SK-MEL-5 (cell line): ENCODE measurements at places on chromosomes 1 and 21. TPM values are rescaled to one million over a fixed set of nuclear protein-coding genes. Genes with fewer than 3 reads are reported as not detected.

DNA sequence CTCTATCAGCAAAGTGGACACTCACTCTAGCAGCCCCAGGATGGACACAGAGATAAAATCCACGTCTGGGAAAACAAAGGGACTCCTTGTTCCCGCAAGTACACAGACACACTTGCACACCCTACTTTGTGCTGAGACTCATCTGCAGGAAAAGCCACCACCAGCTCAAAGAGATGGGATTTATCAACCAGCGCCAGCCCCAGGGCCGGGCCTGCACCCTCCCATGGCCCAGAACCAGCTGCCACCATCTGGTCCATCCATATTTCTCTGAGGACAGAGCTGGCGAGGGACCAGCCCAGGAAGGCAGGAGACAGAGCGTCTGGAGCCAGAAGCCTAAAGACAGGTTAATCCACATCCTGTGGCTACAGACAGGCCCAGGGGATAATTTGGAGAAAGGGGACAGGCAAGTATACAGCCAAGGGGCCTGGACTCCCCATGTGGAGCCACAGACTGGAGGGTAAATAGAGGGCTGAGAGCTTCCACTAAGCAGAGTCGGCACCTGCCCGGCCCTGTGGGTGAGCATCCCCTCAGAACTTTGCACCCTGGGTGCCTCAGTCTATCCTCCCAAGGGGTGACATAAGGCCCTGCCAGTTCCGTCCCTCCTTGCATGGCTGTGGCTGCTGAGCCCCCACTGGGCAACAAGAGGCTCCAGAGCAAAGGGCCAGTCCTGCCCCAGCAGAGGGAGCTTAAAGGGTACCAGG lies 233.9 kb downstream of the PTPRU start:
- DNase-seq = no peak

GRCh38 chr1:1603671-1604373 lies 3.9 kb upstream of the FNDC10 start:
- no peak for DNase-seq

- DNase-seq = peak; percentile 87
These were observed 388.8 kb downstream of the NTNG1 start for GRCh38 chr1:107529511-107530149.

- peak; percentile 9 for DNase-seq
These were observed 33.3 kb upstream of the NBPF3 start for GRCh38 chr1:21406659-21407058.

GRCh38 chr1:20983297-20983889 lies 193.3 kb downstream of the EIF4G3 start:
- DNase-seq = no peak

DNA sequence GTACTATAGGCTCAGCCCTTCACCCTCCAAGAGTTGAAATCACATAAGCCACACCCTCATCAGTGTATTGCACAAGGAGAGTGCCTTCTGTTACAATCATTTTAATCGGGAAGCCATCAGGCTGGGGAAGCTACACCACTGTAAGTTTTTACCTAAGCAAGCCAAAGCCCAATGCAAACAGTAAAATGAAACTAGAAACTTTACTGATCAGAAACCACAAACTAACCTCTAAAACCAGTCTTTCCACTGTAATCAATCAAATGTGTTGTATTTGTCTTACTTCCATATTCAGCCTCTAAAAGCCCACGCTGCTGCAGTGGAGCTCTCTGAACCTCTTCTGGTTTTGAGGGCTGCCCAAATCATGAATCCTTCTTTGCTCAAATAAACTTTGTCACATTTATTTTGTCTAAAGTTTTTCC lies 26.2 kb downstream of the CAPN8 start:
- no peak for DNase-seq

DNA sequence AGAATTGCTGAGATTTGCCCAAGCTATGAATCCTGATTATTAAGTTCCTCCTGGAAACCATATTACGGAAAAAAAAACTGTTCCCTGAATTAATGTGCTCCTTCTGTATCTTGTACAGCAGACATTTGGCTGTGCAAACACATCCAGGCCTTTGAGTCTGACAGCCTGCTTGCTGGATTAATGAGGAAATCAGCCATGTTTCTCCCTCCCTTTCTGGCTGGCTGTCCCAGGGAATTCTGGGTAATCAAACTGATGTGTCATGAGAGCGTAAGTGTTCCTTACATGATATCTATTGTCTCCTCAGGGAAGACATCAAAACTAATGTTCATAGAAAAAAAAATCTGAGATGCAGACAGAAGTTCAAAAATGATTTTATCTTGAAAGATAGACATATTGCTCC lies 18.8 kb downstream of the PGBD5 start:
- peak; percentile 22 for DNase-seq

DNA sequence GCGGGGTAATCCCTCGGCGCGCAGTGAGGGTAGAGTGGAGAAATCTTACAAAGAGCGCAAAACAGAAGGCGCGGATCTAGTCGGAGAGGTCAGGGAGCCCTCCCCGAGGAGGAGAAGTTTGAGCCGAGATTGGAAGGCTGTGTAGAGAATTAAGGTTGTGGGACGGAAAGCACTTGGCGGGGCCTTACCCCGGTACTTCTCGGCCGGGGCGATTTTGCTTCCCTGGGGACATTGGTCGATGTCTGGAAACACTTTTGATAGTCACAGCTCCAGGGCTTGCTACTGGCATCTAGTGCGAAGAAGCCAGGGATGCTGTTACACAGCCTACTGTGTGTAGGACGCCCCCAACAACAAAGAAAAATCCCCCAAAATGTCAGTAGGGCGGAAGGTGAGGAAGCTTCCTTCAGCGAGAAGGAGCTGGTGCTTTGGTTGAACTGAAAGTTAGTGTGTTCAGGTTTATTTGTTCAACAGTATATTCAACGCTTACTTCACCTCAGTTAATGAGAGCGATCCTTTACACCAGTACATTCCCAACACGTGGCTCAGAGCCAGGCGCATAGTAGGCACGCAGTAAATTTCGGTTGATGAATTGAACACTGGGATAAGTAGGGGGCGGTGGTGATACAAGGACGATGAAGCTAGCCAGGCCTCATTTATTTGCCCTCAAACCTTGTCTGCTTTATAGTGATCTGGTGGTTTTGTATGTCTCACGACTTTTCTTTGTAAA lies 807 bp downstream of the CEP85 start:
- peak; percentile 32 for DNase-seq

DNA sequence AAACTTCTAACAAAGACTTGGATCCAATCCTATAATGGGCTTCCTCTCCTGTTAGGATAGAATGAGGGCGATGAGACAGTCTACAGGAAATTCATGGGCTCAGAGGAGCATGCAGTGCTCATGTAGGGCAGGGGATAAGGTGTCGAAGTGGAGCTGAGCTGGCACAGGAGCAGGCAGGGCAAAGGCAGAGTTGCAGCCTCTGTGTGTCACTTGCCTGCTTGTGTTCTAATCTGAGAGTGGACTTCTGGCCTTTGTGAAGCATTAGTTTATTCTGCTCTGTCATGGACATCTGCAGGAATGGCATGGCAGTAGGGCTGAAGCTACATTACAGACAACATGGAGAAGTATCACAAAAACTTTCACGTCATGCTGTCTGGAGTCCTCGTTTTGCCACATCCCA lies 32.6 kb downstream of the LHX8 start:
- no peak for DNase-seq

GRCh38 chr1:154816937-154817336 lies 53.1 kb downstream of the KCNN3 start:
- DNase-seq = no peak

- DNase-seq = no peak
These were observed 127.9 kb downstream of the DNM3 start for GRCh38 chr1:171969226-171969625.

DNA sequence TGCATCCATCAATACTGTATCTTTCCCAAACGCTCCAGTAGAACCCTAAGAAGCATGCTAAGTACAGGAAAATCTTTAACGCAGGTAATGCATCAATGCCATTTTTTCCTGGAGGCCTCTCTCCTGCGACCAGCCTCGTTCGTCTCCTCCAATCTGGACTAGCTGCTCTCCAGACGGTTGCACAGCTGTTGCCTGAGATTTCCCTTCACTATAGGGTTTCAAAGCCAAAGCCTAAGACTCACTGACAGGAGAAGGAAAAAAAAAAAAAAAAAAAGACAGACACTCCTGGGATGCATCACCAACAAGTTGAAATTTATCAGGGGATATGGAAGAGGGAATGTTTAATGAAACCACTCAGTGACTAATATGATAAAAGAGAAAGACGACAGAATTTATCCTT lies 93.0 kb downstream of the APP start:
- DNase-seq = no peak

DNA sequence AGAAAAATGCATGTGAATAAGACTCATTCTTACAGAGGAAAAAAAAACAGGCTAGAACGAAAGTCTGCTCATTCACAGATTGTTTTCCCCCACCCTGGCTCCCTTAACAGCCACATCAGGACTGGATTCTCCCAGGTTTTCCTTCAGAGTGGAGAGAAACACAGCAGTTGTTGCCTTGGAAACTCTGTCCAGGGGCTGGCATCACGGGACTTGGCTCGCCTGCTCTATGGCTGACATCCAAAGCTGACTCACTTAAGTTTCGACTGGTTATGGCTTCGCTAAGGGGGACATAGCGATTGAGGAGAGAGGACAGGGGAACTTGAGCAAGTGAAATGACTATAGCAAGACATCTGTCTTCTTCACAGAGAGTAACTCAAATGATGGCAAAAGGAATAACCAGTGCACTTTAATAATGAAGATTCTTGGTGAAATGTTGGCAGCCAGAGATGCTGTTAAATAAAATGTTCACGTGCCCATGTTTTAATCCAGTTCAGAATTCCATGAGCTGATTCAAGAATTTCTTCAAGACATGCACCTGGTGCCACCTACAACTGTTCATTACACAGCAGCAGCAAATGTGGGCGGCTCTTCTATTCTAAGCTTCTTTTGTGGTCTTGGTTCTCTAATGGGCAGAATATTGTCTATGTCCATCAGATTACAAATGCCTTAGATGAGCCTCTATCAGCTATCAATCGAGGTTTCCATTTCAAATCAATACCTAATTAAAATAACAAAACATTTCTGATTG lies 21.8 kb downstream of the MIS18A start:
- peak; percentile 67 for DNase-seq

DNA sequence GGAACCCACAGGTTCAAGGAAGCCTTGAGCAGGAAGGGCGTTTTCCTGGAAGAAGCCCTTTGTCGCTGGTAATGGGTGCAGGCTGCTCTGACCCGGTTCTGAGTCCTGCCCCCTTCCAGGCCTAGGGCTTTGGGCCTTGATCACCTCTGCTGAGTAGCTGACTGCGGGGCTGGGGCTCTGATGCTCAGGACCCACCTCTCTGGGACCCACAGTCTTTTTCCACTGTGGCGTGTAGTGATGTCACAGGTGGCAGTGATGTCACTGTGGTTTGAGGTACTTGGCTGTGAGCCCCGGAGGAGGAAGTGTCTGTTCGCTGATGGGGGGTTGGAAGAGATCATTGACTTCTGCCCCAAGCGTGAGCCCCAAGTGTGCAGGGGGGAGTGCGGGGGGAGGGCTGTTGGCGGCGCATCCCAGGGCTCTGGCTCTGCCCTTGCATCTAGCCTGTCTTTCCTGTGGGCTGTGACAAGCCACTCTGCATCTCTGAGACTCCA lies 6.9 kb downstream of the TNFRSF1B start:
- DNase-seq = no peak

- peak; percentile 67 for DNase-seq
These were observed 34.5 kb downstream of the OR10R2 start for GRCh38 chr1:158506369-158506987.

DNA sequence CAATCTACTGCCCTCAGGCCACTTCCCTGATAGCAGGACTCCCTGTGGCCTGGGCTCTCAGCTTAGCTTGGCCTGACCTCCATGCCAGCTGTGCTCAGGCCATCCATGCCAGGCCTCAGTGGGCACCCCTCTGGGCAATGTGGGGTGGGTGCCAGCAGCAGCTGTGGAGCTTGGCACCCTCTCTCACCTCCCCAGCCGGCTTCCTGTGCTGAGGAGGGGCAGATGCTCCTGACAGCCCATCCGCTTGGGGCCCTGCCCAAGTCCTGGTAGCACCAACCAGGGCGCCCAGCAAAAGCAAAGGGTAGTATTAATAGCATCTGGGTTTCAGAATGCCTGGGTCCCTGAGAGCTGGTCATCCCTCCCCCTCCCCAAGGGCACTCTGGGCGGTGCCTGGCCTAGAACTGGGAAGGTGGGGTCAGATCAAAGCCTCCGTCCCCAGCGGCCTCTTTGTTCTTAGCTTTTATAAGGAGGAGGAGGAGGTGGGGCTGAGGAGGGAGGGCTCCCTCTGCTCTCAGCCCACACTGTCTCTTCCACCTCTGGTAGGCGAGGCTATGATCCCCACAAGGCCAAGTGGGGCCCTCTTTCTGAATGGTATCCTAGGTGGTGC lies 6.1 kb downstream of the EFNA4 start:
- DNase-seq = no peak

DNA sequence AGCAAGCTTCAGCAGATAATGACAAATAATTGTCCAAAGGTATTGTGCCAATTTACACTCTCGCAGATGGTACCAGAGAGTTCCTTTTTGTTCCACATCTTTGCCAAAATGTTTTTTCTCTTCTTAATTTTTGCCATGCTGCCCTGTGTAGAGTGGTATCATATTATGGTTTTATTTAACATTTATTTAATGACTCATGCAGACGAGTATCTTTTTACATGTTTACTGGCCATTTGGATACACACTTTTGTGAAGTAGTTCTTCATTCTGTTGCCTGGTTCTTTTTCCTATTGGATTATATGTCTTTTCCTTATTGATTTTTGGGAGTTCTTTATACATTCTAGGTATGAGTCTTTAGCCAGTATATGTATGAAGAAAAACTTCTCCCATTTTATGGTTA lies 151.1 kb downstream of the PCNX2 start:
- DNase-seq = no peak

- DNase-seq = no peak
These were observed 321.7 kb downstream of the SEC16B start for GRCh38 chr1:177648138-177648537.

DNA sequence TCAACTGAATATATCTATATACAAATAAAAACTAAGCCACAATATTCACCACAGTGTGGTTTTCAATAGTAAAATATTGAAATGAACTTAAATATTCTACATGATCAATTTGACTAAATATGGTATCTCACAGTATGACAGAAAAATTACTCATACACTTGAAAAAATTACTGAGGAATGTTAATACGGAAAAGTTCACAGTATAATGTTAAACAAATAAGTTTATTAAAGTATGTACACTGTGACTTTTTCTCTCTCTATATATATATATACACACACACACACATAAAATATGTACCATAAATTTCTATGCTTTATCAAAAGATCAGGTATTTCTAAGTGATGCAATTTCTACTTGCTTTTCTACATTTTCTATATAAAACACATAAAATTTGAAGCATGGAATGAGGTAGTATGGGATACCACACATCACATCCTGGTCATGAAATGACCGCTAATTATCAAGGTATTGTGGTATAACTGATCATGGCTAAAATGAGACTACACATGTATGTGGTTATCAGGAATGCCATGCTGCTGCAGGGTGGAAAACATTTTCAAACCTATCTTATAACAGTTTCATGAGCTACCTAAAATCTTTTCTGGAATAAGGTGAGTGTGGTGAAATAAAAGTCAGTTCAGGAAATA lies 102.3 kb downstream of the CDC42BPA start:
- DNase-seq = no peak

HSD11B1 gene
- total RNA-seq = not detected in 2 replicates

PUSL1 gene
- total RNA-seq = 9.9 and 15.5 TPM in 2 replicates

FOXD3 gene
- 3.2 and 3.7 TPM in 2 replicates for total RNA-seq

KCNJ15 gene
- not detected in 2 replicates for total RNA-seq
